ENCODE measurements at places on chromosomes 3 and 15.

DNA sequence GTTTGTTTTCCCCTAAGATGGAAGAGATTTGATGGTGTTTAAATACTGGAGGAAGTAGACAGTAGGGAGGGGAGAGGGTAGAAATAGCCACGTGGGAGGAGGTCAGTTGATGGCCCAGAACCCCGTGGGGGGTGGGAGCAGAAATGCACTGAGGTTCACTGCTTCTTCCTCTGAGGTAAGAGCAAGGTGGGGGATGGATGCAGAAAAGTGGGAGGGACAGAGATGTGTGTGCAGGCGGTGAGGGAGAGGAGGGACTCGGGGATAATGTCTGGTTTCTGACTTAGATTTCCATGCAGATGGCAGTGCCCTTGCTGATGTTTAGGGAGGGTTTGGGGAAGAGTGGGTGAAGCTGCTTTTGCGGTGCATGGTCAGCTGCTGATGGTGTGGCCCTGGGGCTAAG lies 102.9 kb downstream of the ARNT2 start:
- DNase-seq, result no peak

- no peak for DNase-seq
Observed at GRCh38 chr3:195475614-195476013, 32.8 kb upstream of the ACAP2 start.

GRCh38 chr3:55282994-55283393 lies 204.1 kb downstream of the WNT5A start:
- no peak for DNase-seq

DNA sequence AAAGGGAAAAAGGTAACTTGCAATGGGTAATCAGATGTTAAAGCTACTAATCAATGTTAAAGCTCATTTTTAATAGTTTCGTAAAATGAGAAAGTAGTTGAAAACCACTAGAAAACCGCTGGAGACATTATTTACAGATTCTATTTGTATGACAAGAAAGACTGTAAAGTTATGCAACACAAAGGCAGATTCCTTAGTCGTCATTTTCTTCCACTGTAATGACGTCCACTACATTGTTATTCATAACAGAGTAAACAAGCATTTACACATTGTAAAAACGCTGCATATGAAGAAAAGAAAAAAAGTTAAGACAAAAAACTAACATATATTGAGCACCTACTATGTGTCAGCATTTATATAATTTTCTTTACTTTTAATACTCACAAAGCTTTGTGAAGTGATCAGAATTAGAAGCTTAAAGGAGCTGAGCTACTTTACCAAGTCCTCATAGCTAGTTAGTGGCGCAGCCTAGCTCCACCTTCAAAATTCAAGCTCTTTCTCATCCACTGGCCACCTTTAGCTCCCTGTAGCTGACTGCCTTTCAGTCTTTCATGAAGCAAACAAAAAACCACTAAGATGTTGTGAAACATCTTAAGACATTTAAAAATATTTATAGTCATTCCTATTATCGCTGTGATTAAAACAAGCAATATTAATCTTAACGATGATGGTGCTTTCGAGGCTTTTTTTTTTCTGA lies 100.1 kb upstream of the CDIN1 start:
- DNase-seq, result no peak

- DNase-seq, result no peak
Observed at GRCh38 chr15:72179950-72180581, 17.5 kb downstream of the GRAMD2A start.

DNA sequence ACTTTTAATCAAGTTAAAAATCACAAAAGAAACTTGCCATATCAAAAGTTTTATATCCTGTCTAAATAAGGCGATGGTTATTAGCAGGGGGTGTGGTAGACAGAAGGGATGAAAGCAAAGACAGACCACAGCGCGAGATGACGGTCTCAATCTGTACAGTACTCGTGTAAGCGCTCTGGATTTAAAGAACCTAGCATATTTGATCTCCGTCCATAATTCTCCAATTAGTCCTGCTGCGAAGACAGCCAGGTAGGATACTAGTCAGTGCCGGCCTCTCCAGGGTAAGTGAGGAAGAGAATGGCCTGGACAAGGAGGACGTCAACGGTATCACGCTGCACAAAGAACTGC lies 701 bp downstream of the SGO1 start:
- peak; percentile 3 for DNase-seq

DNA sequence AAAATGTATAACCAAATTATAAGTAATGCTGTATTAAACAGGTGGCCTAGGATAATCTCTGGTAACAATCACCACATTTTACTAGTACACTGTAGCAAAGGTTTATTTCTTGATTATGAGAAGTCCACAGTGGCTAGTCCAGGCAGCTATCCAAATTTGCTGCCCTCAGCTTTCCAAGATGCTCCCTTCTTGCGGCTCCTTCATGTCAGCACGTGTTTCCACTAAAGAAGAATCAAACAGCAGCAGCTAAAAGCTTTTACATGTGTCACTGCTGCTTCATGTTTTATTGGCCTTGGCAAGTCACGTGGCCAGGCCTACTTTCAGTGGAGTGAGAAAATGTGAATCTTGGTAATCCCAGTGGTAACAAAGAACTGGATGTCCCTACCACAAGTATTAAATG lies 5.6 kb upstream of the RBMS3 start:
- DNase-seq, result no peak

- no peak for DNase-seq
Observed at GRCh38 chr3:182621435-182622240, 171.7 kb upstream of the ATP11B start.

GRCh38 chr3:149044339-149045083 lies 41.8 kb downstream of the HLTF start:
- DNase-seq, result no peak

DNA sequence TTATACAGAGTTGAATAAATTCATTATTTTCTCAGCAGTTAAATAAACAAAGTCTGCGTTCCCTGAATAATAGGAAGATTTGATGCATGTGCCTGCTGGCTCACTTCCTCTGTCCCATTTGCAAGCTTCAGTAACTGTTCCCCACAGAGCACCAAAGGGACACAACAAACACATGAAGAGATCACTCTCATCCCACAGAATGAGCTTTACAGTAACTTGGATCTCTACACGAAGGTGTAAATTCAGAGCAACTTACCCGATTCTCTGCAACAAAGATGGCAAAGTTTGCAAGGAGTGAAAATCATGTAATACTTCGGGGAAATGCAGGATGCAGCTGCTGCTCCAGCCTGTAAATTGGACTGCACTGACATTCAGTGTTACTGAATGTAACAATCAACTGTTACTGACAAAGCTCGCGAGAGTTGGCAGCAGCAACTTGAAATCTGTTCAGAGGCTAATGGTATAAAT lies at the start of gene BCHE:
Gene BCHE, minus strand, starts transcription at position 366 of the 468 bp plus-strand sequence. CDS start 6,390 bp downstream, outside the sequence.
- no peak for DNase-seq

DNA sequence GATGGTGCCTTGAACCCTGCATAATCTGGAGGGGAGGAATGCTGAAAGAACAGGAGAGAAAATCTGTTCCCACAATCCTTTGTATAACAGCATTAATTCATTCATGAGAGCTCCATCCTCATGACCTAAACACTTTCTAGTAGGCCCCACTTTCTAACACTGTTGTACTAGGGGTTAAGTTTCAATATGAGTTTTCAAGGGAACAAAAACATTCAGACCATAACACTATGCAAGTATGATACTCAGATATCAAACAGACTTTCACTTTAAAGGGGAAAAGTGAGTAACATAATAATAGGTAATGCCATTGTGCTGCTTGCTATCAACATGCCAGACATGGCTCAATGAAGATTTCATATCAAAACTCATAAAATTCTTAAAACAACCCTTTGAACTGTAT lies 32.4 kb upstream of the PLSCR2 start:
- no peak for DNase-seq

DNA sequence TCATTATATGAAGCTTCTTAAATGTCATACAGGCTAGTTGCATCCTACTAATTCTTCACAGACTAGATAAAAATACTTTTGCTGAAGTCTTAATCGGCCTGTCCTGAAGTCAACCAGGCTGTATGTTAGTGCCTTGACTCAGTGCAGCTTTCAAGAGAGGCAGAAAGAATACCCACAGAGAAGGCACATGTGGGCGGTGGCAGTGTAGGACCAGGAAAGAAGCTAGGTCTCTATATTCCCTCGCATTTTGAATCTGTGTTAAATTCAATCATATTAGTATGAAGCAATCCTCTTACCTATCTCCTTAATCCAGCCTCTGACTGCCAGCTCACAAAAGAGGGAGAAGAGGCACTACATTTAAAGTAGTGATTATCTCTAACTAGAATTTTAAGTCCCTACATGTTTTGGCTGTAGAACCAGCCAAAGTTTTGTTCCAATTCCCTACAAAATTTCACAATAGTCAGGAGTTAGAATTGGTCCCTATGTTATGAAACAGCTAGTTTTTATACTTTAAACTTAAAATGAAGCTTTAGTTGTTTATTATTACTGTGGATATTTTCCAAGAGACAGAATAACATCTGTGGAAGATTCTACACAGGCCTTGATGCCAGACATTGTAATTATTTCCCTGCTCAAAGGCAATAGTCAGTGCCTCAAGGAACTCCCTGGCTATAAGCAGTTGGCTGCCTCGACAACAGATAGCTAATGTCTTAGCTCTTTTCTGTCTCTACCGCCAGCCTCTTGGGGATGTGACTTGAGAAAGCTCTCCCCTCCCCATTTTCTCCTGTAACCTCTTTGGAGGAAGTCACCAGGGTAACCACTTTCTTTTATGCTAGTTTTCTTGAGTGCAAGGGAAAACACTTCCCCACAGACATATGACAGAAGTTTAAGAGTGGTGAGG lies 31.9 kb downstream of the CRTC3 start:
- no peak for DNase-seq

DNA sequence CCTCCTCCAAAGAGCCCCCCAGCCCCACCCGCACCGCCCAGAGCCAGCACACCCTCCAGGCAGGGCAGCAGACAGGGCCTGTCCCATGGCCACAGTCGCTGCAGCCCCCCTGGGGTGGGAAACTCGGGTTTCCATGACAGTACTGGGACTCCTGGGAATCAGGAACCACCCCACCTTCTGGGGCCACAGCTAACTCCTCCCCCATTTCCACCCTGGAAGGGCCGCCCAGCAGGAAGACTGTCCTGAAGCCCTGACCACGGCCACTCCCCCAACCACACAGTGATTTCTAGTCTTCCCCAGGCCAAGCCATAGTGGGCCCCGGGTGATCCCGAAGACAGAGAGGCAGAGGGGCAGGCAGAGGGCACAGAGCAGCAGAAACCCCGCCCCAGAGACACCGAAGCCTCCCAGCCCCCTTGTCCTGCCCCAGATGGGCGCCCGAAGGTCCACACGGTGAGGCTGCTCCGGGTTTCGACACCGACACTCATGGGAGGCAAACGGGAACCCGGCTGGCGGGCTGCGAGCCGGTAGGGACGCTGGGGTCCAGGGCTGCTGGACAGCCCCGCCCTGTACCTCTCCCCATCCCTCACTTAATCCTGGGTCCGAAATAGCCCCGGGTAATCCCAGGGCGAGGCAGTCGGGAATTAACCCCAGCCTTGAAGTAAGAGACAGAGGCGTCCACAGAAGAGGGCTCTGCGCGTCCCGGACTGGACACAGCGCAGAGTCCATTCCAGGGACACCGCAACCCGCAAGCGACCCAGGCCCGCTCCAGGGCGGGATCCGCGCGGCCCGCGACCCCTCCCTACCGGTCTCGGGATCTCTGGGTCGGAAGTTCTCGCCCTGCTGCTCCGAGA lies 138.4 kb downstream of the NUP210 start:
- no peak for DNase-seq

DNA sequence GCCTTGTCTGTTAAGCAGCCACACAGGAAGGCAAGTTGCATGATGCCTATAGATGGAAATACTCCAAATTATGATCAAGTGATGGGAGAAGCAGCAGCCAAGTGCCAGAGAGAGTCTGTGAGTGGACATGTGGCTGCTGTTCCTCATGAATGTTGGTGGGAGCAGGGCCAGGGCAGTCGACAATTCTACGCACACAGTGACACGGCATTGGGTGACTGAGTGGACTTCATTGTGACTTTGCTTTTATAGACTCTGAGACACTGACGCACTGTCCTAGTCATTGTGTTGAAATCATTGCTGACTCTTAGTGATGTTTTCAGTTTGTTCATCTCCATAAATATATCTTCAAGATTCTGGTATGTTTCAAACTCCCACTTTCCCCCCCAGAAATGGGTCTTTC lies 246.3 kb upstream of the SEMA6D start:
- DNase-seq, result no peak

DNA sequence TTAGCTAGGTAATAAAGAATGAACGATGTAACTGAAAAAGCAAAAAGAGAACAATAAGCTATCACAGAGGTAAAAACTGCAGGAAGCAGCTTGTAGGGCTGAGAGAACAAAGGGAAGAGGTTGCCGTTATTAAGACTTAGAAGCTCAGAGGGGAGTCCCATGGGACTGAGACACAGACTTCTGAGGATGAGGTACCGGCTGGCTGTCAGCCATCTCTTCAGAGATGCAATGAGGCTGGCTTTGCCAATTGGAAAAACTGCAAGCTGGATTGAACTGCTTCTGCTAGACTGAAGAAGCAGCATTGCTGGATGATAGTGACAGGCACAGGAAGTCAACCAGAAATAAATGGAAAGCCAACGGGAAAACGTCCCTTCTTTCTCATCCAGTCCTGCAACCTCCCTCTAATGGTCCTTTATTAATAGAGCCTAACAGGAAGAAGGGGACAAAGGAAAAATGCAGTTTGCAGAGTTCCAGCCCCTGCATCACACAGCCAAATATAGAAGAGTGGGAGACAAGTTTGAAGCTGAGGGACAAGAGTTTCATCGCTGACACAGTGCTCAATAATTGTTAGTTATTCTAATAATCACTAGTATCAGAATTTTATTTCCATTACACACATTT lies 21.1 kb upstream of the KLHL6 start:
- no peak for DNase-seq

DNA sequence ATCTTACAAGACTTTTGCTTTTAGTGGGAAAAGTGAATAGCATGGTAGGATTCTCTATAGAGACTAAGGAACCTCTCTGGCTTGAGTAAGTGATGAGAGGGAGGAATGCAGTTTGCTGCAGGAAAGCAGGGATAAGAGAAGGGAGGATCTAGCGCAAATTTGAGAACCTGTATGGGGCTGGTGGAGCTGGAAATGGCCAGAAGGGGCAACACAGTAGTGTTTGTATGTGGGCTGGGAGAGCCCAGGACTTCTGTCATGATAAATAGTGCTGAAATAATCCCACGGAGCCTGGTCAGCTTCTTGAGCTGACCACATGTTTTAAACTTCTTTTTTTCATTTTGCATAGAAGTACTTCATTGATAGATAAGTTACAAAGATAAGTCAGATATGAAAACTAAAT lies 11.2 kb upstream of the SHC4 start:
- no peak for DNase-seq

DNA sequence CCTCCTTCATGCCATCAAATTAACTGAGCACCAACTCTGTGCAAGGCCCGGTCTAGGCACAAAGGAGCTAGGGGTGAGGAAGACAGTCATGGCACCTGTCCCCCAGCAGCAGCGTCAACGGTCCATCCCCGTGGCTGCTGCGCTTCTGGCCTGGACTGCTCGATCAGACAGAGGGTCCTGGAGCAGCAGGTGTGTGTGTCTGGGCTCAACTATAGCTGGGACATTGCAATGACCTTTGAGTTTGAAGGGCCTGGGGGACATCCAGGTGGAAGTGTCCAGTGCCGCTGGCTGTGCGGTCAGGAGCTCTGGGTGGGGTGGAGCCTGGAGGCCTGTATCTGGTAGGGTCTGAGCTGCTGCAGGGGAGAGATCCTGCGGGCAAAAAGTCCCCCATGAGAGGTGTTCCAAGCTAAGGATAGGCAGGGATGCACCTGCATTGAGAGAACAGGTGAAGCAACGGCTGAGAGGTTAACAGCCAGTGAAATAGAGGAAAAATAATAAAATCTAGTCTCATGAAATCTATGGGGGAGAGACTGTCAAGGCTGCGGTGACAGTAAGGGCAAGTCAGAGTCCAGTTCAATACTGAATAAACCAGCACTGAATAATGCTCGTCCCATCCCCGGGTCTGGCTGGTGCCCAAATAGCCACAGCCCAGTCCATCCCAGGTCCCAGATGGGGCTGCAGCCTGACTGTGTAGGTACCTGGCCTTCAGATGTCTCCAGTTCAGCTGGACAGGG lies 25.4 kb upstream of the SLC41A3 start:
- DNase-seq, result no peak

All from effector CD4-positive, alpha-beta T cell (primary cell).